A673 (cell line): ENCODE measurements at places on chromosomes 6 and 20.
A peak's percentile ranks its signal among the peaks of the same experiment; 100 is the strongest.

- DNase-seq: peak; percentile 49
Observed at GRCh38 chr6:114747995-114748625, 405.3 kb upstream of the HS3ST5 start.

DNA sequence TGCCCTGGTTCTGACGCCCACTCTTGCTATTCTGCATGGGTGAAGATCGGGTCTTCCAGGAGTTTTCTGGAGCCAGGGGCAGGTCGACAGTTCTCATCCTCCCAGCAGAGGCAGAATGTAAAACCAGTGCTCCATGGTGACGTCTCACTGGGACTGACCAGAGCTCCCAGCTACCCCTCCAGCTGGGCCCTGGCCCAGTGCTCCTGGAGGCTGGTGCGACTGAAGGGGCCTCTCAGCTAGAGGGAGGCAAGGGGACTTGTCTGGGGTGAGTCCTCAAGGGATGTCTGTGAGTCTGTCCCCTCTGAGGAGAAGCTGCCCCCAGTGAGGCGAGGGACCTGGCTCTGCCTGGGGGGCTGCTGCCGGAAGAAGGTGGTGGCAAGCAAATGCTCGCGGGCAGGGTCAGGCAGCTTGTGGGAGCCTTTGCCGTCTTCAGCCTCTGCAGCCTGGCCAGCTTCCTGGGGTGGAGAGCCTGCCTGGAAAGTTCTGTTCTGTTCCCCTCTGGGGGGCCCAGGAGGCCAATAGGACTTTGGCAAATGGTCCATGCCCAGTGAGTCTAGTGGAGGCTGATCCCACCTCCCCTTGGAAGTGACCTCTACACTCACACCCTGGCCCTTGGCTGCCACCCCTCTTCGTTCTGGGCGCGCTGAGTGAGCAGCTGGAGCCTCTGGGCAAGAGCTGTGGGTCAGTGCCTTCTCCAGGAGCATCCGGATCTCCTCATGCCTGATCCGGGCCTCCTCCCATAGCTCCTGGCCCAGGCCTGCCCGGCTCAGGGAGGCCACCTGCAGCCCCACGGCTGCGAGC lies 47.5 kb downstream of the KIAA1755 start:
- DNase-seq: no peak

DNA sequence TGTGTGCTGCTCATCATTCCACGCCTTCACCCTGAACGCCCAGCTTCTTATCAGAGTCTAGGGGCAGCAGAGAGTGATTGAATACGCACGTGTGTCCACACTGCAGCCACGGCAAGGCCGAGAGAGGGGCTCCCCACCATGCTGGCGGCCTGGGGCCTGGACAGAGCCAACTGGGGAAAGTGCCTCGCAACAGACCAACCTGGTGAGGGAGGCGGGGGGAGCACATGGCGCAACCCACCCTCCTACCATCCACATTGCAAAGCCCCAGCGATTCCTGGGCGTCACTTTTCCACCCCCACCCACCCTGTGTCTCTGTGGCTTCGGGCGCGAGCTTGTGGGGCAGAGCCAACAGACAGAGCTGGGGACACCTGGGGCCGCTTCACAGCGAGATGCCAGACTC lies 66.4 kb upstream of the DUSP22 start:
- DNase-seq: no peak

- DNase-seq: no peak
Observed at GRCh38 chr20:6956056-6956455, 188.6 kb downstream of the BMP2 start.

DNA sequence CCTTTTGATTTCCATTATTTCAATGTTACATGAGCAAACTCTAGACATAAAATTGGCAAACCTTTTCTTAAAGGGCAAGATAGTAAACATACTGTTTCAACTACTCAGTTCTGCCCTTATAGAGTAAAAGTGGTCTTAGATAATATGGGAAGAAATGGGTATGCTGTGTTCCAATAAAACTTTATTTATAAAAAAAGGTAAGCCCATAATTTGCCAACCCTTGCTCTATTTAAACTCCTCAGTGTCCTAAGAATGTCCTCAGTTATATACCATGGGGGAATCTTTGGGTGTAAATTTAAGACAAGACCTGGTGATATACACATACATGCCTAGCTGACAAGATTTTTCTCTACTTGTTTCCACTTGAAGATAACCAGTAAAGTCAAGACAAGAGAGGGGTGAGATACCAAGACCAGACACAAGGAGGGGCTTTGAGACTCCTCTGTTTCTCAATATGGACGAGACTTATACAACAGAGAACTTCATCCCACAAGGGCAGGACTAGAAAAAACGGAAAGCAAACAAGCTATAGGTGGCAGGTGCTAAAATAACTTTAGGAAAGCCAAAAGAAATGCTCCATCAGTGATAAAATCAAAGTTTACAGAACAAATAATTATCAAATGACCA lies 10.5 kb downstream of the SNX3 start:
- peak; percentile 47 for DNase-seq

GRCh38 chr6:169230322-169230665 lies 23.4 kb downstream of the THBS2 start:
- no peak for DNase-seq
